ENCODE measurements at places on chromosomes 3 and 15.
A peak's percentile ranks its signal among the peaks of the same experiment; 100 is the strongest.

- no peak for DNase-seq
Measured at GRCh38 chr3:39960515-39961191, 151.2 kb downstream of the MYRIP start.

DNA sequence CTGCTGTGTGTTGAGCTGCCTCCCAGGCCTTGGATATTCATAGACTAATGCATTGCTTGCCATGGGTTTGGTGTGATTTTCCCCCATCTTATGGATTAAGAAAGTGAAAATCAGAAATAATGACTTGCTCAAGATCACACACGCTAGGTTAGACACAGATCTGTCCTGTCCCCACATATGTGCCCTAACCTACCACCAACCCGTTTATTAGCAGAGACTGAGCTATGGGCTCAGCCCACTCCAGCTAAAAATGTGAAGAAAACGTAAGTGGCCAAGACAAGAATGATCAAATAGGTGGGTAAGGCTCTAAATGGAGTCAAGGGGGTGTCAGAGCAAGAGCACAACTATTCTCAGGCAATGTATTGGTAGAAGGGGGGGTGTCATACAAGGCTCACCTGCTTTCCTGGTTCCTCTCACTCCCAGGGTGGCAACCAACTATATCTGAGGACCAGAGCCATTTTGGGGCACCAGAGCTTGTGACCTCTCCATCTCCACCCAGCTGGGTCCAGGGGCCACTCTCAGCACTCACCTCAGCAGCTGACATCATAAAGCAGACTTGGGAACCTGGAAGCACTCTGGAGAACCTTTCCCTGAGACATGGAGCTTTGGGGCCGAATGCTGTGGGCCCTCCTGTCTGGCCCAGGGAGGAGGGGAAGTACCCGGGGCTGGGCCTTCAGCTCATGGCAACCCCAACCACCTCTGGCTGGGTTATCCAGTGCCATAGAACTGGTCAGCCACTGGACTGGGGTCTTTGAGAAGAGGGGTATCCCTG, 1.4 kb downstream of the HEMK1 start:
- no peak for DNase-seq

DNA sequence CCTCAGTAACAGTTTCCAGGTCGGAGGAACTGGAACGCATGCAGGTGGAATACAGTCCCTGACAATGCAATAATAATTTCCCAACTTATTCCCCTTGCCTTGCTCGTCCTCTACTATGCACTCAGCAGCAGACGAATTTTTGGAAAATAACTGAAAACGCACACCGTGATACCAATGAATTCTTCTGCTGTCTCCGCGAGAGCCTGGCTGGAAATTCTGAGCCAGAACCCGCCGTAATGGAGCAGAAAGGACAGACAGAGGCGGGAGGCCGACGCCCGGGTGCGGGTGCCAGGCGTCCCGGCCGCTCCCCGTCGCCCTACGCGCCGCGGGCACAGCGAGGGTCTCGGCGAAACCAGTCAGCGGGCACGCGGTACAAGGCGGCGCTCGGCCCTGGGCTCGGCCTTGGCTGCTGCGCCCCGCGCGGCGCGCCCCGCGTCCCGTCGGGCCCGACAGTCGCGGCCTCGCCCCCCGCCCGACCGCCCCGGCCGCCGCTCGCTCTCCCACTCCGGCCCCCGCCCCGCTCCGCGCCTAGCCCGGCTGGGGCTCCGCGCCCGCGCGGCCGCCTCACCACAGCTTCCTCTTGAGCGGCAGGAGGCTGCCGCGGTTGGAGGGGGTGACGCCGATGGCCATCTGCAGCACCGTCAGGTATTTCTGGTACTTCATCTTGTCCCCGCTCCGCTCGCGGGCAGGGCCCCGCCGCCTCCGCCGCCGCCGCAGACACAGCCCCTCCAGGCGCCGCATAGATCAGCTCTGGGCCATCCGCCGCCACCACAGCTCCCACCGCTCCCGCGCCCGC, 114.5 kb upstream of the GOLGA8J start:
- DNase-seq: no peak

DNA sequence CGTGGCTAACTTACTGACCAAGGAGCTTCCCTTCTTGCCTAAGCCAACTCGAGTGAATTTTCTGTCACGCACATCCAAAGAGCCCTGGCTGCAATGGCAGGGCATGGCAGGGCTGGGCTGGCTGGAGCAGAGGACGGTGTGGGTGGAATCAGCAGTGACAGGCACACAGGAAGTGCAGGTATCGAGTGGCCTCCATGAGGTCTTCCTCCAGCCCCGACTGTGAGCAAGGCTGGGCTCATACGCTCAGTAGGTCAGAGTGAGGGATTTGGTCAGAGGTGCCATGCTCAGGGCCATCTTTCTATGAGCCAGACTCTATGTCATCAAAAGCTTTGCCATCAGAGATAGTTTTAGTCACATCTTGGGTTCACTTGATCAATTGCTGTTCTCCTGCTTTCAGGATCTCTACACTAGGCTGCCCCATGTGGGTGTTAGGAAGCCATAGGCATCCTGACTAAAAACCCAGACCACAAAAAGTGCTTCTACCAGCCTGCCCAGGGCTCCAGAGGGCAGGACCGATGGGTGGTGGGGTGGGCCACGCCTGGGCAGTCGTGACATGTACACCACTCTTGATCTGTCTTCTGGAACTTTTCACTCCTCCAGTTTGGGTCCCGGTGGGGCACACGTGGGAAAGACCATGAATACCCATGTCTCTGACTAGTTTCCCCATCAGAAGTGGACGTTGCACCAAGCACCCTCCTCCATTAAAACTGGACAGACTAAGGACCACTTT, 22.6 kb upstream of the COMMD4 start:
- DNase-seq: no peak

GRCh38 chr3:178318340-178318739, 217.9 kb upstream of the KCNMB2 start:
- DNase-seq: no peak

- DNase-seq: peak; percentile 36
Measured at GRCh38 chr3:37139567-37140052, 34.8 kb downstream of the LRRFIP2 start.

DNA sequence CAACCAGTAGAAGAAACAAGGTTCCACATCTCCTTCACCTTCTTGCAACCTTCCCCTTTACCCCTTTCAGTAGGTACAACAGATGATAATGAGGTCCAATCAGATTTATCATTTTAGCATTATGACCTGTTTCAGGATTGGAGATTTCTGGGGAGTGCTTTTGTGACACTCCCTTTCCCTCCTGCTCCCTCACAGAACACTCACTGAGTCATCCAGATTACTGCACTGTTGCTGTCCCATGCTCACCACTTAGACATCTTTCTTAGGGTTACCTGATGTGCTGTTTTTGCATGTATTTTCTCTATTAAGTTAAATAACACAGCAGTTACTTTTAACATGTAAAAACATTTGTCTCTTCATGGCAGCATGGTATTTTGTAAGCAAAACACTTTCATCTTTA, 118.5 kb downstream of the MFSD1 start:
- no peak for DNase-seq

- no peak for DNase-seq
Measured at GRCh38 chr3:195080571-195081151, 190.3 kb downstream of the XXYLT1 start.

DNA sequence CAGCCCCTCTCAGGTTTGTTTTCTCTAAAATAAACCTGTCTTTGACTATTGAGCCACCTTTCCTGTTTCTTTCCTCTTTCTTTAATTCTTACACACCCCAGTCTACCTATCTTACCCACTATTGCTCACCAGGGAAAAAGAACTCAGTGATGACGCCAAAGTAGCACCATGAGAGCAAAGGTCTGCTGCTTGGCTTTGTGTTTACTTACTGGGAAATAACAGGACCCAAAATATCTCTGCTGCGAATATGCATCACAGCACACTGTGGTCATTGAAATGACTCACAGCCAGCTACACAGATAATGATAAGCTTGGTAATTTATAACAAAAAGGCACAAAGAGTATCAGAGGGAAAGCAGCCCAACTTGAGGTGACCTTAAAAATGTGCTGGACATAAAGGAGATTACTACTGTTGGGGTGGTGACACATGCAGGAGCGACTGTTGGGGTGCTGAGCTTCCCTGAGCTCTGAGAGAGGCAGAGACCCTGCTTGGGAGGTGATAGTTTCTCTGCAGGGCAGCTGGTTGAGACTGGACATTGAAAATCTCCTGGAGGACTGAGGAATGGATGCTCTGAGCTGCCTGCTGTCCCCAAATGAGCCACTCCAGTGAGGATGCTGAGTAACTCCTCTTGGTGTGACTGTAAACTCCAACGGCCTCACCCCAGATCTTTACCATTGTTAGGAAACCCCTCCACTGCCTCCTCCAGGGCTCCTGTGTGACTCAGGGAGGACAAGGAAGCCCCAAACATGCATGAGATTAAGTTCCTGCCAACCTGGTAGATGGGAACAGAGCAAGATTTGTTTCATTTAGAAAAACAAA, 14.5 kb downstream of the EFCAB12 start:
- peak; percentile 71 for DNase-seq

DNA sequence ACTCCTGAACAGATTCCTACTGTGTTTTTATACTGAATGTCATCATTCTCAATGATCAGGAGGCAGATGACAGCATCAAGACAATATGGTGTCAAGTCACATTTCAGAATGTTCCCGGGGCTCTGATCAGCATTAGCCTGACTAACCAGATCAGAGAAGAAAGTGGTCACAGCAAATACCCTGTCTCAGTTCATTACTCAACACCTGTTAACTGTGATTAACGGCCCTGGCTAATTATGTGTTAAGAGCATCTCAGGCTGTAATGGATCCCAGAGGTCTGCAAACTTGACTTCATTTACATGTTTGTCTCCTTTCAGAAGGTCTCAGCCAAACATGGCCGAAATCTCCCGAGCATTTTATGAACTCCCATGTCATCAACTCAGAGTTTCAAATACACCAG, 833.7 kb downstream of the FHIT start:
- DNase-seq: no peak

DNA sequence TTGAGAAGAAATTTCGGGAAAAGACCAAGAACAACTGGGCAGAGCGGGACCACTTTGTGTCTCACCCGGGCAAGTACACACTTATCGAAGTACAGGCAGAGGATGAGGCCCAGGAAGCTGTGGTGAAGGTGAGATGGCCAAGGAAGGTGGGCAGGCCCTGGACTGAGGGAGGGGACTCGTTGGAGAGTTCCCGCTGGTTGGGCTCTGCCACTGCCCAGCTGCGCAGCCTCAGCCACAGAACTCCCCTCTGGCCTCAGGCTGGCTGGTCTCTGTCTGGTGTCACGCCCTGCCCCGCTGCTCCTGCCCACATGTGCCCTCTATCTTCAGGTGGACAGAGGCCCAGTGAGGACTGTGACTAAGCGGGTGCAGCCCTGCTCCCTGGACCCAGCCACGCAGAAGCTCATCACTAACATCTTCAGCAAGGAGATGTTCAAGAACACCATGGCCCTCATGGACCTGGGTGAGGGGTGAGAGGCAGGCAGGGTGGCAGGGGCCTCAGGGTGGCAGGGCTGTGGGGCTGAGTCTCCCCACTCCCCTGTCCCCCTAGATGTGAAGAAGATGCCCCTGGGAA, 2.4 kb downstream of the PARP3 start:
- DNase-seq: no peak

DNA sequence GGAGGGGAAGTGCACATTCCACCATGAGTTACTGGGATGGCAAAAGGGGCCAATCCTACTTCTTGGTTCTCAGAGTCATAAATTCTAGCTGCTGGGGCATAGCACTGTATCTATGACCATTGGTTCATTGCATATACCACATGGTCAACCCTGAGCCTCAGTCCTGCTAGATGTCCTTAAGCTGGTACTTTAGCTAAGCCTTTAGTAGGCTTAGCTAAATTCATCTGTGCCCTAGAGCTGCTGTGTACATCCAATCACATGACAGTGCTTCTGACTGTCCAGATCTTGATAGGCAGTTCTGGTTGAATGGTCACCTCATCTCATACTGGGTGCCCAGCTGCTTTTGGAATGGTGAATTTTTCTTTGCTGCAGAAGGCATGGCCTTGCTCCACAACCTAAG, 8.2 kb downstream of the NDUFB4 start:
- no peak for DNase-seq

DNA sequence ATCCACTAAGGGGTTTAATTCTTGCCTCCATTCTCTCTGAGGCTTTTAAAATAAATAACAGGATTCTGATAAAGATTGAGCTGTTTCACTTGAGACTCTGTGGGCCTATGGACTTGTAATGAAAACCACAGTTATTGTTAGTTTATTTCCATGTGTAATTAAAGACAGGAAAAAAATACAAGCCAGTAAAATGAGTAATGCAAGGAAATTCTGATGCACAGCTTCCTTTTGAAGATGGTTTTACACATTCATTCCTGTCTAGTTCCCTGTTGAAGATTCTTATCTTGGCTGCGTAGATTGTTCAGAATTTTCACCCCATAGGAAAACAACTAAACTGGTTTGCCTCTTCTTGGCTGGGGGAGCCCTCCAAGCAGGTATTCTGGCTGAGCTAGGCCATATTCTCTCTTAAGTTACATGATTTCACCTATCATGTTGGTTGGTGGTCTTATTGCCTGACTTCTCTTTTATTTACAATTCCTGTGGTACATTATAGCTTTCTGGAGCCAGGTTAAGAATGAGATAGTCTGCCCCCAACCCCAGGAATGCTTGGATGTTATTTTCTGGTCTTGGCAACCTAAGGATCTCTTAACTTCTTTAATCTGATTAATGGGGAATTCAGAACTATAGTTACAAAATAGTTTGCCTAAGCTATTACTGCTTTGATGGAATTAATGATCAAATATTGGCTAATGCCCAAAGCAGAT, 67.6 kb downstream of the MITF start:
- DNase-seq: no peak

DNA sequence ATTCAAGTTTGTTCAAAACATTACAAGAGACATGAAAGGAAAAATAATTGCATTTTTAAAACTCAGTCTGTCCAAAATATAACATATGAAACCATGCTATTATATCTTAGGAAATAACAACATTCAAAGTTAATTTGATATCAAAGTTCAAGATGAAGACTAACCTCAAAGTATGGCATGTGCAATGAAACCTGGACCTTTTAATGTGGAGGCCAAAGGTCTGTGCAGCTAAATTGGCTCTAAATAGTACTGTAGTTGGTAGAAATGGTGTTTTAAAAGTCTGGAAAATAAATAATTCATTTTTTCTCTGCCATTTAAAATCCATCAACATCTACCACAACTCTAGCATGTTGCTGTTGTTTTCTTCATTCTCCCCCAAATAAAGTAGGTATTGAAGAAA, 8.7 kb downstream of the GRAMD1C start:
- no peak for DNase-seq

- no peak for DNase-seq
Measured at GRCh38 chr3:171991166-171991565, 48.2 kb upstream of the FNDC3B start.

Measured in GM13976 (cell line).